ENCODE measurements at places on chromosomes 5 and 9. TPM values are rescaled to one million over a fixed set of nuclear protein-coding genes. Genes with fewer than 3 reads are reported as not detected.

Gene GPR150
- 5.7 TPM for total RNA-seq

Gene TAF11L5
- not detected for total RNA-seq

Gene SLC45A2
- total RNA-seq = not detected

Gene HAVCR1
- total RNA-seq = not detected

Gene TLX3
- not detected for total RNA-seq

Gene PCAT7
- total RNA-seq = 0.41 TPM

Gene KIF4B
- total RNA-seq = not detected

DNA sequence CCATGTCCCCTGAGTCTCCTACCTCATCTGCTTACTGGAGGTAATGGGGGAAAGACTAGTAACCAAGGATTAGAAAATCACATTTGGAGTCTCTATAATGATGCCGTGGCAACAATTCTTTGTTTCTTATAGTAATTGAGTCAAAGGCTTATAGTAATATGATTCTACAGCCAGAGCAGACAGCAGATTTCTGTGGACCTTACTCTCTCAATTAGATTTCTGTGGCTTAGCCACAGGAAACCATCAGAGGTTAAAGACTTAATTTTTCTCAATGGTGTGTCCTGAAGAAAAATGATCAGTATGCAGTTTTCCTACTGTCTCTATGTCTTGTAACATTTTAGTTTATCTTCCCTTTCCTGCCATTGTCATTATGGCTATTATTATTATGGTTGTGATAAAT is 59.3 kb upstream of the CD180 start:
- H3K4me3 ChIP-seq = no peak overlapping the region
- no peak overlapping the region for H3K27ac ChIP-seq
- no peaks in the 10 kb centered on the region for H3K27me3 ChIP-seq
- DNase-seq = no peak
- H3K4me1 ChIP-seq = no peaks in the 10 kb centered on the region

- no peak for DNase-seq
- no peak overlapping the region for H3K4me3 ChIP-seq
- peaks cover 18% of the 10 kb centered on the region for H3K36me3 ChIP-seq
- H3K27me3 ChIP-seq = no peaks in the 10 kb centered on the region
- no peak overlapping the region for H3K27ac ChIP-seq
Measured at GRCh38 chr5:43658509-43658908, 55.5 kb downstream of the NNT start.

DNA sequence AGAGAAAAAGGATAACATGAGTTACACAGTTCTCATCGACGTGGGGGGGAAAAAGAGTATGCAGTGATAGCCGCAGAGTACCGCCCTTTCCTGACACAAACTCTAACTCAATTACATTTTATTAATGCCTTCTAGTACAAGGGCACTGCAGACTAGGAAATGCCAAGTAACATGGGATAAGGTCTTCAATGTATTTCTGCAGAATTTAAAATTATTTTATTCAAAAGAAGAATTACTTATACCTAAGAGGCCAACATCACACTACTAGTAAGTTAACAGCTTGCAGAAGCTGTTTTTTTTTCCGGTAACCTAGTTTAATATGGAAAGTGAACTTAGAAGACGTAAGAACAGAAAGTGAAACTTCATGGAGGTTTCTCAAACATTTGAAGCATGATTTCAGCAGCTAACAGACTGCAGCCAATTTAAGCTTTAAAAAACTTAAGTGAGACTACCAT is 3.9 kb downstream of the SETX start:
- no peak overlapping the region for H3K27ac ChIP-seq
- peaks cover 11% of the 10 kb centered on the region for H3K4me1 ChIP-seq
- no peak for DNase-seq
- no peaks in the 10 kb centered on the region for H3K27me3 ChIP-seq

DNA sequence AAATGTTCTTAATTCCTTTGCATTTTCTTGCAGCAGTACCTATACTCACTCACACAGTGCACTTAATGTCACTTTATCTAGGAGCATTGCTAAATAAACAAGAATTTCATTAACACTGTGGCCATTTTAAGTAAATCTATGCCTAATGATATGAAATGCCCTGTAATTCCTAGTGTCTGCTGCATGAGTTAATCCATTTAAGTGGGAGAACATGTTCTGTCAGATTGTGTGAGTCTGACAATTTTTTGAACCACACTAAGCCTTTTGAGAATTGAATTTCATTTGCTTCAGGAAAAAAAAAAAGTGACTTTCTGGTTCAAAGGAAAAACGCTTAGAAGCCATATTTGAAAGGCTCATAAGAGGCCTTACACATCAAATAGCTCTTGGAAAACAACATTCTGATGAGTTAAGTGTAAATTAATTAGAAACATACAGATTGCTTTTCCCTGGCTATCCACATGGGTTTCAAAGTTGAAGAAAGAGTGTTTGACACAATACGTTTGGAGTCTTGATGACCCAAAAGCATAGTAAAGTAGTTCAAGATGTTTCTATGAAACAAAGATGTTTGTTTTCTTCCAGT is 446.7 kb upstream of the GRAMD2B start:
- no peaks in the 10 kb centered on the region for H3K36me3 ChIP-seq
- DNase-seq = no peak
- H3K27me3 ChIP-seq = no peaks in the 10 kb centered on the region
- no peak overlapping the region for H3K27ac ChIP-seq
- no peaks in the 10 kb centered on the region for H3K4me1 ChIP-seq
- H3K4me3 ChIP-seq = no peak overlapping the region

DNA sequence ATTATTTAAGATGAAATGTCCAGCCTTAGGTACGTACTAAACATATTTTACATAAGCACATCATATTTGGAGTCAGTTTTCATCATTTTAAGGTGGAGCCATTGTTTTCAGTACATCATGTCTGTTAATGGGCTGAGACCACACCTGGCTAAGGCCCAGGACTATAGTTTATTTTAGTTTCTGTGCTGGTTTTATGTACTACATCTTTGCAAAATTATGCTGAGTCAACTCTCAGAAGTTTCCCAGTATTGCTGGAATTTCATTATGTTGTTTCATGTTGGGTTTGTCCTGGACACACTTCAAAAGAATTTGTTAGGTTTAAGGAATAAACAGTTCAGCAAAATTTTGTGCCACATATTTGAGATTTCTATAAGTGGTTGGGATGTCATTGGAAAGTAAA is 171.2 kb downstream of the CCDC171 start:
- no peak overlapping the region for H3K4me3 ChIP-seq
- no peaks in the 10 kb centered on the region for H3K36me3 ChIP-seq
- no peak overlapping the region for H3K27ac ChIP-seq
- H3K27me3 ChIP-seq = no peaks in the 10 kb centered on the region
- no peak for DNase-seq

GRCh38 chr5:142537938-142538337 is 148.0 kb downstream of the FGF1 start:
- H3K4me1 ChIP-seq = no peaks in the 10 kb centered on the region
- H3K36me3 ChIP-seq = no peaks in the 10 kb centered on the region
- DNase-seq = no peak
- H3K4me3 ChIP-seq = no peak overlapping the region
- H3K27ac ChIP-seq = no peak overlapping the region

DNA sequence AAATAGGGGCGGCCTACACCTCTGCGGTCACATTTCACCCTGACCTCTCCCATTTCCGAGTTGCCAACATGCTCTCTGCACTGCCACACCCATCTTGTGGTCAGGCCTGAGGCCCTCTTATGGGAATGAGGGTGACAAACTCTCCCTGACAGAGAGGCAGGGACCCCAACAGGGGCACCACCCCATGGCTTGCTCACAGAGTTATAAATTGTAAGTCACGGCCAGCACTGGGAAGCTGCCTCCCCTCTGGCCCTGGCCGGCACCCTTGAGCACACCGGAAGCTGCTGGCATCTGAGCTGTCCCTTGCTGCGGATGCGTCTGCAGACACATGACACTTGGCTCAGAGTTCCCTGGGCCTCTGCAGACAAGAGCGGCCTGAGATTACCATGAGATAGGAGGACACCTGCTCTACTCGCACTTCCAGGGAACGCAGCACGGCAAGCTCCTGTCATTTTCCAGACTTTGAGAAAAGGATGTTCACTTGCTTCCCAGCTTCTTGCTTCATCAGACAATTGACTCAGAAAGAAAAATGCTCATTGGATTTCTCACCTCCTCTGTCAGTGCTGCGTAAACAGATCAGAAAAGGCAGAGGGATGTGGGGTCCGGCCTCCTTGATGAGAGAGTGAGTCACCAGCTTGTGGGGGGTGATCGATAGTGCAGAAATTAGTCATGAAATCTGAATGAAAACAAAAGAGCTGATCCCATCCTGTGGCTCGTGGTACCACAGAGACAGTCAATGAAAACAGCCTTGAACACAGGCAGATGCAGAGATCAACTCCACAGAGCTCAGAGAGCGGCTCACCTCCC is 269.8 kb downstream of the SYK start:
- no peak overlapping the region for H3K4me3 ChIP-seq
- H3K4me1 ChIP-seq = no peaks in the 10 kb centered on the region
- no peaks in the 10 kb centered on the region for H3K36me3 ChIP-seq
- no peak overlapping the region for H3K27ac ChIP-seq
- no peaks in the 10 kb centered on the region for H3K27me3 ChIP-seq

DNA sequence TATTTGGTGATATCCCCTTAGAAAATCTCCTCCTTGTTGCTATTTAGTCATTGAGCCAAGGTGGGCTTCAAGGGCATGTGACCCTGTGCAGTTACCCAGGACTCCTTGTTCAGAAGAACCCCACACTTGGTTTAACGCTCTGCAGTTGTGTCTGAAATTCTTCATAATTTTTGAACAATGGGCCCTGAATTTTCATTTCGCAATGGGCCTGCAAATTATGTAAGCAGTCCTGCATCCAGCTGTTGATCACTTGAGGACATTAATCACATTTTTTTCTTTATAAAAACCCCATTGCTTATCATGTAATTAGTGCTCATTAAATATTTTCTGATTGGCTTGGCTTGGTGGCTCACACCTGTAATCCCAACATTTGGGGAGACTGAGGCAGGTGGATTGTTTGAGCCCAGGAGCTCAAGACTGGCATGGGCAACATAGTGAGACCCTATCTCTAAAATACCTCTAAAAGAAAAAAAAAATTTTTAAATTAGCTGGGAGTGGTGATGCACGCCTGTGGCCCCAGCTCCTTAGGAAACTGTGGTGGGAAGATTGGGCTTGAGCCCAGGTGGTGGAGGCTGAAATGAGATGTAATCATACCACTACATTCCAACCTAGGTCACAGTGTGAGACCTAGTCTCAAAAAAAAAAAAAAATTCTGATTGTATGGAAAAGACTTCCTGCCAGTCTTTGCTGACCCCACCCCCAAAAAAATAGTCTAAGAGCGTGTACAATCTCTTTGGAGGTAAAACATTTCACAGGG is 194.2 kb upstream of the HAPLN1 start:
- no peak overlapping the region for H3K4me3 ChIP-seq
- no peaks in the 10 kb centered on the region for H3K4me1 ChIP-seq
- no peaks in the 10 kb centered on the region for H3K27me3 ChIP-seq

DNA sequence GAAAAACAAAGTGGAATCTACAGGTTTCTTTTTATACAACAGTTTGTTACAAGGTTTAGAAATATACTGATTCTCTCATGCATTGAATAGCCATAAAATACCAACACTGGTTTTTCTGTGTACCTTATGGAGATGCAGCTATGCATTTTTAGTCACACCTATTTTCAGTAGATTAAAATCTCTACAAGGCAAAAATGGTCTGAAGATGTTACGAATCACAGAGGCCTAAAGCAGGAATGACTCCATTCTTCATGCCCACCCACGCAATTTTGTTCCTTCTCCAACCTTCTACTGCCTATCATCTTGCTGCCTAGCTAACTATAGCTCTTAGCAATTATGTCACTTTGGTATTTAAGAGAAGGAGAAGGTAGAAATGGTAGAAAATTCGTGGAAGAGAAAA is 9.9 kb downstream of the PLK2 start:
- peaks cover 5% of the 10 kb centered on the region for H3K36me3 ChIP-seq
- DNase-seq = no peak
- no peaks in the 10 kb centered on the region for H3K4me1 ChIP-seq
- H3K4me3 ChIP-seq = no peak overlapping the region
- no peak overlapping the region for H3K27ac ChIP-seq

GRCh38 chr9:98809311-98810101 is 2.0 kb downstream of the GALNT12 start:
- H3K4me1 ChIP-seq = peaks cover 16% of the 10 kb centered on the region
- H3K4me3 ChIP-seq = no peak overlapping the region
- peak; percentile 80 for DNase-seq
- no peaks in the 10 kb centered on the region for H3K36me3 ChIP-seq
- no peak overlapping the region for H3K27ac ChIP-seq

DNA sequence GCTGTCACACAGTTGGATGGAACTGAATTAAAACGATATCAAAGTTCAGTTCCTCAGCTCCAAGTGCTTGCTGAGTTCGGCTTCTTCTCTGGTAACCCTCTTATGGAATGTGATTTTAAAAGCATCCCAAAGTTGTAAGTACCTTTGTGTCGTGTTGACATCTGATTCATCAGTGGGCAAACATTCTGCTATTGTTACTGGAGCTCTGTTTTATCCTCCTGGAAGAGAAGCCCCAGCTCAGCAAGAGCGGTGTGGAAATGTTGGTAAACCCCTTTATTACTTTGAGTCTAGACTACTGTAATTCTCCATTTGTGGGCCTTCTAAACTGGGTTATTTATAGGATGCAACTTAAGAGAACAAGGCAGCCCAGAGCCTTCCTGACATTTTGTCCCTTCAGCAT is 699.3 kb upstream of the WWC1 start:
- no peaks in the 10 kb centered on the region for H3K27me3 ChIP-seq
- no peak overlapping the region for H3K27ac ChIP-seq
- H3K4me3 ChIP-seq = no peak overlapping the region
- DNase-seq = no peak
- no peaks in the 10 kb centered on the region for H3K4me1 ChIP-seq
- no peaks in the 10 kb centered on the region for H3K36me3 ChIP-seq

- H3K4me1 ChIP-seq = no peaks in the 10 kb centered on the region
- DNase-seq = no peak
- no peak overlapping the region for H3K4me3 ChIP-seq
- no peak overlapping the region for H3K27ac ChIP-seq
Measured at GRCh38 chr5:160769301-160769700, 82.7 kb downstream of the ATP10B start.

DNA sequence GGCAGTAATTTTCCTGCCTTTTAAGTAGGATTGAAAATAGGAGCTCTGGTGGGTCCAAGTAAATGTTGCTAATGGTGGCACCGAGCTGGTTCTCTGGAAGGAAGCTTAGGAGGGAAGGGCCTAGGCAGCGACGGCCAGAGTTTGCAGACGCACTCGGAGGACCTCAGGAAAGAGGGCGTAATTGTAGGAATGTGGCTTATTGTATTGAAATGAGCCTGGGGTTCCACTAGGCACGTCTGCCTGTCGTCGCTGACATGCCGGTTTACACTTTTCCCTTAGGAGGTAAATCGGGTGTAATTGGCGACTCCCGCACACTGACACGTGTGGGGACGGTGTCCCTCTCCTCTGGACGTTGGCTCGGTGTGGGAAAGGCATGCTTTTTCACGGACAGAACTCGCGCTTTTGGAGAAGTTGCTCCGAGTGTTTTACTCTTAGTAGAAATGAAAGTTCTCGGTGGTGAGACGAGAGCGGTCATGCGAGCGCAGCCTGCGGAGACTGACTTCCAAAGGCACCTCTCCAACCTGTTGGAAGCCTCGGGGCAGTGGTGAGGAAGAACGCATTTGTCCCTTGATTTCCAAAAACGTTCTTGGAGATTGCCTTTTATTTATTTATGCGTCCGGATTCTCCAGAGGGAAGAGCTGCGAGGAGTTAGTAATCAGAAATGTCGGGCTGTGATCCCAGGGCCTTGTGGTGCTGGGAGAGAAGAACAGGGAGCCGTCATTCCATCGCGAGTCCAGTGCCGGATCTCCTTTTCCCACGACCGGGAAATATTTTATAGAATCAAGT is 1.3 kb downstream of the NR4A3 start:
- DNase-seq = peak; percentile 16
- H3K27me3 ChIP-seq = no peaks in the 10 kb centered on the region
- no peaks in the 10 kb centered on the region for H3K36me3 ChIP-seq
- H3K27ac ChIP-seq = no peak overlapping the region
- H3K4me1 ChIP-seq = peaks cover 9% of the 10 kb centered on the region
- peak overlapping the region; percentile 75 for H3K4me3 ChIP-seq
